ENCODE measurements at places on chromosomes 5 and 9.

GRCh38 chr9:34087370-34087769 is 38.7 kb upstream of the UBAP2 start:
- no peak for DNase-seq

GRCh38 chr9:137791947-137792346 is 85.6 kb upstream of the CACNA1B start:
- DNase-seq: no peak

DNA sequence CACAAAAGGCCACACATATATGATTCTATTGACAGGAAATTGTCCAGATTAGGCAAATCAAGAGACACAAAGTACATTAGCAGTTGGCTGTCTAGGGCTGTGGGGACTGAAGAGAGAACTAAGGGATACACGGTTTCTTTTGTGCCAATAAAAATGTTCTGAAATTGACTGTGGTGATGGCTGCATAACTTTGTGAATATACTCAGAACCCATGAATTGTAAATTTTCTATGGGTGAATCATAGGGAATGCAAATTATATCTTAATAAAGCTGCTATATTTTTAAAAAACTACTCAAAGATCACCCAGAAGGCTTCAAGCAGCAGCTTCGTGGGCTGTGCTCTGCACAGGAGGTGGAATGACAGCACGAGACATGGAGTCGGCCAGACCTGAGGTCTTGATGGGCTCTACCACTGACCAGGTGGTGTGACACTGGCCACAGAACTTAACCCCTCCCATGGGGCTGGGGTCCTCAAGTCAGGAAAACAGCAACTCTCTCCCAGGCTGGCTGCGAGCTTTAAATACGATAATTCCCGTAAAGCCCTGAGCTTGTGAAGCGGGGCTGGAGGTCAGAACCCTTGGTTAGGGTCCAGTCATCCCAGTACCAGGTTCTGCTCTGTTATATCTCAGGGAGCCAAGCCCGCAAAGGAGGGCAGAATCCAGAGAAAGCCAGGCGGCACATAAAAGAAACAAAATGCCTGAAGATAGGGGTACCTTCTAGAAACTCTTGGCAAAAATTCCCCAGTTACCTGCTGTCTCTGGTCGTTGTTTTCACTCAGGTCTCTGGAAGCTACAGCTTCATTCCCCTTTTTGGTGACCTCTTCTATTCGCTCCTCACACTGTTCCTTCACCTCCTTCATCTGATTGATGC is 59.1 kb downstream of the GOLM1 start:
- no peak for DNase-seq

DNA sequence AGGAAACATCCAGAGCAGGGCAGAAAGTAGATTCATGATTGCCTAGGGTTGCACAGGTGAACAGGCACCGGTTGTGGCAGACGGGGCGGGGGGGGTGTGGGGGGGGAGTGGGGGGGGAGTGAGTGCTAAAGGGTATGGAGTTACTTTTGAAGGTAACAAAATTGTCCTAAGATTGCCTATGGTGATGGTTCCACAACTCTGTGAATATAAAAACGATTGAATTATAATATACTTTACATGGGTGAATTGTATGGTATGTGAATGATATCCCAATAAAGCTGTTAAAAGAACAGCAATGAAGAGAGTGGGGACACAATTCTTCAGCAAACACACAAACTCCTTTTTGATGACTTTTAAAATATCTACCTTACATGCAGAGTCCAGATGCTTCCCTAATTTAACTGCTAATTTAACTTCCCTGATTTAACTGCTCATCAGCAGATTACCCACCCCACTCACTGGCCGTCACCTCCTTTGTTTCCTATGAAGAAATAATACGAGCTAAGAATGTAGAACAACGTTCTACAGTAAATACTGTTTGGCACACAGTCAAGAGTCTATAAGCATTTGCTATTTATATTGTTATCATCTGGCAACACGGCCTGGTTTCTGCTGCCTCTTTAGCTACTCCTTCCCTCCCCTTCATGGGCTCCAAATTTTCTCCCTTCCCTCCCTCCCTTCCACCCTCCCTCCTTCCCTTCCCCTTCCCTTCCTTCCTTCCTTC is 83.5 kb downstream of the PTCH1 start:
- peak; percentile 7 for DNase-seq

GRCh38 chr9:109320331-109320741 is 523 bp downstream of the EPB41L4B start:
- peak; percentile 10 for DNase-seq

GRCh38 chr5:93874080-93874479 is 132.7 kb upstream of the POU5F2 start:
- DNase-seq: peak; percentile 9

DNA sequence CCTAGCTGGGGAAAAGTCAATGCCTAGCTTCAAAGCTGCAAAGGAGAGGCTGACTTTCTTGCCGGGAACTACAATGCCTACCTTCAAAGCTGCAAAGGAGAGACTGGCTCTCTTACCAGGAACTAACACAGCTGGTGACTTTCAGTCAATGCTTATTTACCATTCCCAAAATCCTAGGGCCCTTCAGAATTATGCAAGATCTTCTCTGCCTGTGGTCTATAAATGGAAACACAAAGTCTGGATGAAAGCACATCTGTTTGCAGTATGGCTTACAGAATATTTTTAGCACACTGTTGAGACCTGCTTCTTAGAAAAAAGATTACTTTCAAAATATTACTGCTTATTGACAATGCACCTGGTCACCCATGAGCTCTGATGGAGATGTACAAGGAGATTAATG is 259.4 kb downstream of the PLK2 start:
- DNase-seq: no peak

DNA sequence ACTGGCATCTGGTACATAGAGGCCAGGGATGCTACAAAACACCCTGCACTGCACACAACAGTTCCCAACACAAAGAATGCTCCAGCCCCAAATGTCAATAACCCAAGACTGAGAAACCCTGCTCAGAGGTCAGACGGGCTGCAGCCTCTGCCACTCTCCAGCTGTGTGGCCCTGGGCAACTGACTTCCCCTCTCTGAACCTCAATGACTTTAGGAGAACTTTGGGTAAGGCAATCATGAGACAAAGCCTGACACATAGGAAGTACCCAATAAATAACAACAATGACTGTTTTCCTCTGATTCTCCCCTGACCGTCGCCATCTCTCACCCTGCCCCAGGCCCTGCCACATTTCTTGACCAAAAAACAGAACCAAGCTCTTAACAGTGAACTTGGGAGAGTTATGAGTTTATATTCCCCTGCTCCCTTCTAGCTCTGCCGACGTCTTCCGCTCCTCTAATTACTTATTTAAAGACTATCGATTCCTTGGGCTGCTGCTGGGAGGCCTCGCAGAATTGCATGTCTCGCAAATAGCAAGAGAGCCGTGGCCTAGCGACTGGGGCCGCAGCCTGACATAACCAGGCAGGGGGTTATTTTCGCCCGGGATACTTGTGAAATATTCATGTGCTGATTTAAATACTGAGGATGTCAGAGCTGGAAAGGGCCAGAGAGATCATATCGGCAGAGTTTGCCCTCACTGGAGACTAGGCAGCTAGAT is 24.5 kb upstream of the CRB2 start:
- peak; percentile 43 for DNase-seq

DNA sequence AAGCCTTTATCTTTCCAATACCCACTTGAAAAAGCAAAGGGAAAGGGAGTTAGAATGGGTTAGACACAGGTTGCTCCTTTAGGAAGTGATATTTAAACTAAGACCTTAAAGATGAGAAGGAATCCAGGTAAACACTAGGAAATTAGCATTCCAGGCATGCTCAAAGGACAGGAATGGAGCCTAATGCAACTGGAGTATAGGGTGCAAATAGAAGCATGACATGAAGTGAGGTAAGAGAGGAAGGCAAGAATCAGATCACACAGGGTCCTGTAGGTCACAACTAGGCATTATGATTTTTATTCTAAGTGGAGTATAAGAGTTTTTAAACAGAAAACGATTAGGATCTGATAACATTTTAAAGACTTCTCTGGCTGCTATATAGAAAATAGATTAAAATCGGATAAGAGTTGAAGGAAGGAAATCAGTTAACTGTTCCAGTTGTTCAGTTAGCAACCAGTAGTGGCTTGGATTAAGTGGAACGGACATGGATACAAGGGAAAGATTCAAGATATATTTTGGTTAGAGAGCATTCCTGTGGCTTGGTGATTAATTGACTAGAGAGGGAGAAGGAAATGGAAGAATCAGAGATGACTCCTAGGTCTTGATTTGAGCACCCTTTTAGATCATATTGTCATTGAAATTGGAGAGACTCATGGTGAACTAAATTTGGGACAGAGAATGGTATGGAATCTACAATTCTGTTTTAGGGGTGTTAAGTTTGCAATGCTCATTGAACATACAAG is 95.9 kb downstream of the FBXO4 start:
- DNase-seq: no peak

- no peak for DNase-seq
Measured at GRCh38 chr5:41707853-41708603, 162.2 kb downstream of the OXCT1 start.

DNA sequence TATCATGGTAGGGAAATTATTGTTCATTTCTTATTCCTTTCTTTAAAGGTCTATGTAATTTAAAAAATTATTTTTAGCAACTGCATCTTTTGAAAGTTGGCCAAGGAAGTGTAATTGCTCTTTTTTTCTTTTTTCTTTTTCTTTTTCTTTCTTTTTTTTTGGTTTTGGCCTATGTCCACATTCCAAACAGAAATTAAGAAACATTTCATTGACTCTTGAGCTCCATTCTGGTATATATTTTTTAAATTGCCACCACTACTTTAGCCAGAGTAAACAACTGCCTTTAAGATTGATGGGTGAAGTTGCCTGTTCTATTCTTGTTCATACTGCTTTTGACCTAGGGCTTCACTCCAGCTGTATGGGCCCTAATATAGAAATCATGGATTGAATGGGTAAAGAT is 75.8 kb upstream of the TMEM171 start:
- no peak for DNase-seq

GRCh38 chr9:136793086-136793946 is 2.2 kb downstream of the TMEM141 start:
- no peak for DNase-seq

- no peak for DNase-seq
Measured at GRCh38 chr5:74226716-74227485, 413.6 kb downstream of the ENC1 start.

DNA sequence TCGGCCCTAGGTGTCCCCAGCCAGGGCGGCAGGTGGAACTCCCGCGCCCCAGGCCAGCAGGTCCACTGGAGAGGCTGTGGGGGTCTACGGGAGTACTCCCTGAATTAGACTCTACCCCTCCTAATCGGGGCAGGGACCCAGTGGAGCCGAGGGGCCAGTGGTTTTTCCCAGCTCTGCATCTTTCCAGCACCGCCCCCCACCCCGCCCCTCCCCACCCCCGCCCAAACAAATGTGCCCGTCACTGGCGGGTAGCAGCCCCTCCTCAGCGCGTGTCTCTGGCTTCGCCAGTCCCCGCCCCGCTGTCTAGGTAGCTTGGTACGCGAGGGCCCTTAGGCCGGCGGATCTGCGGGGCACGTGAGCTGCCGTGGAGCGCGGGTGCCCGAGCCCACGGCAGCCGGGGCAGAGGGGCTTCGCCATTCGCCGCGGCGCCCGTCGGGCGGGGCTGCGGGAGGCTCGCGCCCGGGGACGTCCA is 7.0 kb downstream of the UNC5A start:
- DNase-seq: no peak

GRCh38 chr5:56783261-56783660 is 32.1 kb upstream of the MAP3K1 start:
- no peak for DNase-seq

- peak; percentile 79 for DNase-seq
Measured at GRCh38 chr9:92165484-92165883, 50.3 kb upstream of the SPTLC1 start.

- DNase-seq: no peak
Measured at GRCh38 chr9:137311986-137312851, 10.1 kb upstream of the NRARP start.

GRCh38 chr5:127009784-127010183 is 20.6 kb downstream of the MARCHF3 start:
- DNase-seq: peak; percentile 15

DNA sequence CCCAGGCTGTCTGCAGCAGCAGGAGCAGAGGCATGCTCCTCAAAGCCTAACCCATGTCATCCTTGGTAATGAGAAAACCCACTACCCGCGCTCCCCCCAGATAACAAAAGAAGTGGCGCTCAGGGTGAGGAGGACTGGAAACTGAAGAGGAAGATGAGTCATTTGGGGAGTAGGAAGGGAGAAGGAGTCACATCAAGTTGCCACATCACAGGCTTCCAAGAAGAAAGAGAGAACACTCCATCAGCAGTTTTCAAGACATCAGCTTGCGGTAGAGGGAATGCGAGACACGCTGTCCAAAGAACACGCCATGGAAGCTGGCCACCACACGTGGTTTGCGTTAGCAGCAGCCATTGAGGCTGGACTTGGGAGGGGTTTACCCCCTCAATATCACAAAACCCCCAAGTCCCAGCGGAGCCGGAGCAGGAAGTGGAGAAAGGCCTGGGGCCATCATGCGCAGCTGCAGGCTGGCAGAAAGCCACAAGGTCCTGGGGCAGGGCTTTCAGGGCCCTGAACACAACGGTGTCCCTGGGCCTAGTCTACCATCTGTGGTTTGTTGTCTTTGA is 41.5 kb downstream of the SH3PXD2B start:
- DNase-seq: peak; percentile 96

DNA sequence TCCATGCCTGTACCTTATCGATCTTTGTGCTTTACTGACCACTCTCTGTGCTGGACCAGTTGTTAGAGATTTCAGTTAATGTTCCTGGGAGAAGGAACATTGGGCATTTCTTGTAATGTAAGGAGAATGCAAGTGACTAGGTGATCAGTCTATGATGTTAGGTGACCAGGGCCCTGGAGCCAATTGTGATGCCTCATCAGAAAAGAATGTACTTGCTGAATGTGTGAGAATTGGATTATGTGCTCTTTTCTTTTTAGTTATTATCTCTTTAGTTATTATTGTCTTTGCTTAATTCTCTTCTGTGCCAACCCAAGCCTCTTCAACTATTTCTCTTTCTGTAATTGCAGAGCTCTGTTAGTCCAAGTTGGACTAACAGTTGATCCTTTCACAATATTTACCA is 92.9 kb downstream of the LRRC70 start:
- no peak for DNase-seq

DNA sequence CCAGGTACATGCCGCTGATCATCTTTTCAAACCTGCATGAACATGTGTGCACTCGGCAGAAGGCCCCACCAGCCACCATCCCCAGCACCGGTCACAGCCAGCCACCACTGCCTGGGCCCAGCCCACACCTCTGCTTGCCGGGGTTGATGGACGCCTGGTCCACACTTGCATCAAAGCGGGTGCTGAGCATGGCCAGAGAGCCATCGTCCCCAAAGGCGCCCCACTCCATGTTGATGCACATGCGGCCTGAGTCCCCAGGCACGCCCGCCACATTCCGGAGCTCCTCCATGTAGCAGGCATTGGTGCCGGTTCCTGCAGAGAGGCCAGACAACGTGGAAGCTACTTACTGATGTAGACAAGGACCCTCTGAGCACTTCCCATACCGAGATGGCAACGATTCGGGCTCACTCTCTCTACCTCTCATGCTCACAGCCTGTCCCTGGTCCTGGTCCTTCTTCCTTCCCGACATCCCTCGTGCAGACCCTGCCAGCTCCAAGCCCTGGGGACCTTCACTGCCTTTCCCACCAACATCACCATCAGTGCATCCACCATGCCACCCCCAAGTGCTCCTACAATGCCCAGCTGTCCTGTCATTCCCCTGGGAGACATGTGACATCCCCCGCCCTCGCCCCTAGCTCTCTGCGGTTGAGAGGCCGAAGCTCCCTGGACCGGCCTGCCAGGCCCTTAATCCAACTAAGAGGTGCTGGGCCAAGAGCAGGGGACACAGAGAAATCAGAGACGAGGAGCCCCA is 17.2 kb downstream of the HK3 start:
- DNase-seq: no peak

Measured in suppressor macrophage treated with lipopolysaccharide for 4 hours (primary cell).